ENCODE measurements at places on chromosomes 12 and 14.

DNA sequence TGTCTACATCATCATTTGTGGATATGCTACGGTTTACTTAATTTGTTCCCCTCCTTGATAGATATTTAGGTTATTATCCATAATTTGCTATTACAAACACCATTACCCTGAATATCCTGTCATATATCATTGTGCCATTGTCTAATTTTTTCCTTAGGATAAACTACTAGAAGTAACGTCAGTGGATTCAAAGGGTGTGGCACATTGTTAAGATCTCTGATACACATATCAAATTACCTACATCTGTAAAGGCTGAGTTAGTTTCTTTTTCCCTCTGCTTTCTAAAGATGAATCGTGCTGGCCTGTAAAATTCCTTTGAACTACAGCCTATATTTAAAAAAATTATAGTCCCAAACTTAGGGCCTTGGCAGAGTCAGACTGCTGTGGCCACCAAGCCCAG, 53.9 kb upstream of the STRN3 start:
- no peak for DNase-seq

GRCh38 chr14:78448164-78449094, 278.3 kb downstream of the NRXN3 start:
- DNase-seq: peak; percentile 47

DNA sequence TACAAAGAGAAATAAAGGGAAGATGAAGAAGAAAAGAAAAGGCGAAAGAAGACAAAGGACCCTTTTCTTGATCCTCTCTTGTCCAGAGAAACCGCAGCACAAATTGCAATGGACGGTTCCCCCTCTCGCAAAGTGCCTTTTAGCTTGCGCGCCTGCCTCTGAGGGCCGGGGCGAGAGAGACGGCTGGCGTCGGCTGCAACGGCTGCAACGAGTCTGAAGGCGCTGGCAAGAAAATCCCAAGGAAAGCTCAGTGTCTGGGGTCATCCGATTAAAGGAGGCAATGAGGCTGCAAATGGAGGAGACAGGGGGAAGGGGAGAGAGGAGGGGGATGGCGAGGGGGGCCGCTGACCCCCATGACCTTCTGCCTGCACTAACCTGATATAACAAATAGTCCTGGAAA, 671.5 kb downstream of the MED13L start:
- no peak for DNase-seq

- no peak for DNase-seq
Observed at GRCh38 chr14:60984196-60984595, 3.2 kb downstream of the SLC38A6 start.

DNA sequence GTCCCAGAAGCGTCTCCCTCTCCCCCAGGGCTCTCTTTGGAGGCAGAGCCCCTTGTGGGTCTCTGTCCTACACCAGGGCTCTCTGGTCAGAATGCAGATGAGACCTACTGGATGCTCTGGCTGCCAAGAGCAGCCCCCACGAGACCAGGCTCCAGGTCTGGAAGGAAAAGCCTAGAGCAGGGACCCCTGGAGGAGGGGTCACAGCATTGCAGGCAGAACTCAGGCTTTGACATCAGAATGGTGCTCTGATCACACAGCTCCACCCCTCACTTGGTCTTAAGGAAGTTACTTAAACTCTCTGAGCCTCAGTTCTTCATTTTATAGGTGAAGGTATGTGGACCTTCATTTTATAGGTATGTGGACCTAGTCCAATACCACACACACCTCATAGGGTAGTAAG, 83.1 kb downstream of the ARL6IP4 start:
- no peak for DNase-seq

DNA sequence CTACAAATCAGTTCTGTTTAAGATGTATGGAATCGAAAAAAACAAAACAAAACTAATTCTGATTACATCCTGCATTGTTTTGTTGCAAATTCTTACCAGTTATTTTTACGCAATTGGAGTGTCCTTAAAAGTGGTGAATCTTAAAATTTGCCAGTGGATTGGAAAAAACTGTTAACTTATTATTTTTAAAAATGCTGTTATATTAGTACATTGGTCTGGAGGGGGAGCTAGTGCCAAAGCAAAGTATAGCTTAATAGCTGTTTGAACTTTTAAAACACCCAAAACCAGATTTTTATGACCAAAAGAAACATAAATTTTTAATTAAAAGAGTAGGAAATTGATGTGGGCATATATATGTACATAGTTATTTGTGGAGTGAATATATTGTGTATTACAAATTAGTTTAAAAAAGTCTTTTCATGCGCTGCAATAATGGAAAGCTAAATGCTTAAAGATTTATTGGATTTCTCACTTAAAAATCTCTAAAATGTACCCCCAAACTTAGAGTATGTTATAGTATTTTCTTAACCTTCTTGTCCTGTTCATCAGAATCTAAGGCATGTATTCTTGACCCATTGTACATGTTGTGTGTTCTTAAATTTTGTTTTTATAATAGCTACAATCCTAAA, 2.5 kb downstream of the FUT8 start:
- DNase-seq: no peak

- no peak for DNase-seq
Observed at GRCh38 chr14:56247495-56248200, 129.4 kb downstream of the PELI2 start.

GRCh38 chr12:65882486-65882885, 58.2 kb downstream of the HMGA2 start:
- no peak for DNase-seq
